Suprapubic skin (tissue), 4 donors: ENCODE measurements at places on chromosomes 4 and X.

DNA sequence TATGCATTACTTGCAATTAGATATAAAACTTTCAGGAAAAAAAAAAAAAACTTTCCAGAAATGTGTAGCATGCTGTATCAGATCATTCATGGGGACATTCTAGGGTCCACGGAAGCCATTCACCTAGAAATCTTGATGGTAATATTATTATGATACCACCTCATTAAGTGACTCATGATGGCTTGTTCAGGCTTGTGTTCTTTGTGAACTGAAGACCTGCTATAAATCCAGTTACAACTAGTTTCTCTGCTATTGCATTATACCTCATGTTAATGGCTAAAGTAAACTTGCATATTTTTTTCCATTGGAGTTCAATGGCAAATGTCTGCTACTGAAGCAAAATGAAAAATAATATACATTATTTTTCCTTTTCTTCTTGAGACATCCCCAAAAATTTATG lies 35.3 kb upstream of the PTPN13 start:
- DNase-seq, result no peak

- no peak for DNase-seq
These were observed 124.7 kb upstream of the LNX1 start for GRCh38 chr4:53716011-53716410.

DNA sequence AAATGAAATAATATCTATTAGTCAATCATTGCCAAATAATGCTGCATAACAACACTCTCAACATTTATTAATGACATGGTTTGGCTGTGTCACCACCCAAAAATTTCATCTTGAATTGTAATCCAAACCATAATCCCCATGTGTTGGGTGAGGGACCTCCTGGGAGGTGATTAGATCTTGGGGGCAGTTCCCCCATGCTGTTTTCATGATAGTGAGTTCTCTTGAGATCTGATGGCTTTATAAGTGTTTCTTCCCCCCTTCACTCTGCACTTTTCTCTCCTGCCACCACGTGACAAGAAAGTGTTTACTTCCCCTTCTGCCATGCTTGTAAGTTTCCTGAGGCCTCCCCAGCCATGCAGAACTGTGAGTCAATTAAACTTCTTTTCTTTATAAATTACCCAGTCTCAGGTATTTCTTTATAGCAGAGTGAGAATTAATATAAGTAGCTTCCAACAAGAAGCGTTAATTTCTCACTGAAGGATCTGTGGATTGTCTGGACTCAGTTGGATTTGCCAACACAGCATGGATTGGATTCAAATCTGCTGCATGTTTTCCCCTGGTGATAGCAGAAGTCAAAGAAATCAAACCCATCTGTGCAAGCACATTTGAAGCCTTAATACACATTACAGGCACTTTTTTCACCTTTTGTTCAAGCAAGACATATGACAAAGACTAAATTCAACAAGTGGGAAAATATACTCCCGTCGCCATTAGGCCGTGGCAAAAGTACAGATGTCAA lies 216.6 kb downstream of the PDGFC start:
- no peak for DNase-seq

DNA sequence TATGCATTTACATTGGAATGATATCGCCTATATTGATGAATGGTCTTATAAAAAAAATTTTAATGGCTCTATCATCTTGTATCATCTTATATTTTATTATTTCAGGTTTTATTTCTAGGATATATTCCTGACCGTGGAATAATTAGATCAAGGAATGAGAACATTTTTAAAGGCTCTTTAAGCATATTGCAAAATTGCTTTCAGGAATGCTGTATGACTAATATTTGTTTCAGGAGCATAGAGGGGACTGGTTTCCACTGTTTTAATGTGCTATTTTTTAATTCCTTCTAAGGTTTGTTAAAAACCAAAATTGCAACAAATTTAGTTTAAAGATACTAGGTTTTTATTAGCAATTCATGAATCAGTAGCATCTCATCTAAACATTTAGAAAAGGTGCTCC lies 120.2 kb downstream of the BMPR1B start:
- no peak for DNase-seq

DNA sequence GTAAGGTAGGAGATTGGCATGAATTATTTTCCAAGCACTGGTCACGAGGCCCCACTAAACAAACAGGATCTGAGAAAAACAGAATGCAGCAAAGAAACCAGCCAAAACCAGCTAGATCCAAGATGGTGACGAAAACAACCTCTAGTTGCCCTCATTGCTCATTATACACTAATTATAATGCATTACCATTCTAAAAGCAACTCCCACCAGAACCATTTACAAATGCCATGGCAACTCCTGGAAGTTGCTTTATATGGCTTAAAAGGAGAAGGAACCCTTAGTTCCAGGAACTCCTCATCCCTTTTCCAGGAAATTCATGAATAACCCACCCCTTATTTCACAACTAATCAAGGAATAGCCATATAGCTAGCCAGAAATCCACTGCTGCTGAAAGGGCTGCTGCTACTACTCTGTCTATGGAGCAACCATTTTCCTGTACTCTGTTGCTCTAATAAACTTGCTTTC lies 69.3 kb downstream of the ABCB7 start:
- DNase-seq, result no peak

- no peak for DNase-seq
These were observed 546.9 kb downstream of the BCOR start for GRCh38 chrX:39550795-39551361.

- DNase-seq, result no peak
These were observed 423.1 kb upstream of the INTU start for GRCh38 chr4:127209580-127210095.

GRCh38 chr4:4666693-4667621 lies 125.1 kb upstream of the STX18 start:
- no peak for DNase-seq

DNA sequence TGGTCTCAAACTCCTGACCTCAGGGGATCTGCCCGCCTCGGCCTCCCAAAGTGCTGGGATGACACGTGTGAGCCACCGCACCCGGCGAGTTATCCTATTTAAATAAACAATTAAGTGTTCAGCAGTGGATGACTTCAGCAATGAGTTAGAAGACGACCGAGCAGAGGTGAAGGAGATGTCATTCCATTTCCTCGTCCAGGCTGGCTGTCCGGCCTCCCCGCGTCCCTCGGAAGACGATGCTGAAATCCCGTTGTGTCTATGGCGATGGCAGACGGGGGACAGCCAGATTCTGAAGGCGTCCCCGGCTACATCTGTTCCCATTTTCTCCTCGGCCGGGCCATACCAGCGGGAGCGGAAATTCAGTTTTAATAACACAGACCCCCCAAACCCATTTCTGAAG lies 209.8 kb downstream of the CRLF2 start:
- DNase-seq, result peak; percentile 71

DNA sequence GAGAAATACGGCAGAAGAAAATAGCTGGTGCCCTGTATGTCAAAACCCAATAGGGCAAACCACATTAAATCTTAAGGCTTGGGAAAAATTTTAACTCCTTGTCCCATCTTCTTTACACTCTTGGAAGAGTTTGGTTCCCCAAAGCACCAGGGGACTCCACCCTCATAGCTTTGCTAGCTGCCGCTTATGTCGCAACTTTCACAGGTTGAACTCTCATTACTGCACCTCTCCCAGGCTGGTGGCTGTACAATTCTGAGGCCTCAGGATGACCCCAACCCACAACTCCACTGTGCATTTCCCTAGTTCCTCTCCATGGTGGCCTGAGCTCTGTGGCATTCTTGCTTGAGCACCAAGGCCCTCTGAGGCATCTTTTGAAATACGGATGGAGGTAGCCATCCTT lies 1478.8 kb downstream of the FAM133A start:
- DNase-seq, result no peak

- no peak for DNase-seq
These were observed 269.3 kb upstream of the HS3ST1 start for GRCh38 chr4:11698033-11698432.

DNA sequence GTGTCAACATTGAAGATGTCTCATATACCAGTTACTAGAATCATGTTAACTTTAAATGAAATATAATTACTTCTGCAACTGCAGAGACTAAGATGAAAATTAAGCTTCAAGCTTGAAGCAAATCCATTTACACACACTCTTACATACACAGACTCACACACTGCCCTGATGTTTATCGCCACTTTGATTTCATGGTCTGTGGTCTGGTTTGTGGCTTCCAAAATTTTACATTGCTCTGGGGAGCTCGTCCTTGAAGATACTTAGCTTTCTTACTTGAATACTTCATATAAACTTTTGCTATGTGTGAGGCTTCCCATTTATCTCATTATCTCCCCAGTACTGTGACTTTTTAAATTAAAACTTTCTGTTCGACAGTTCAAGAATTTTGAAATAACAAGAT lies 35.8 kb downstream of the ARHGEF38 start:
- no peak for DNase-seq

DNA sequence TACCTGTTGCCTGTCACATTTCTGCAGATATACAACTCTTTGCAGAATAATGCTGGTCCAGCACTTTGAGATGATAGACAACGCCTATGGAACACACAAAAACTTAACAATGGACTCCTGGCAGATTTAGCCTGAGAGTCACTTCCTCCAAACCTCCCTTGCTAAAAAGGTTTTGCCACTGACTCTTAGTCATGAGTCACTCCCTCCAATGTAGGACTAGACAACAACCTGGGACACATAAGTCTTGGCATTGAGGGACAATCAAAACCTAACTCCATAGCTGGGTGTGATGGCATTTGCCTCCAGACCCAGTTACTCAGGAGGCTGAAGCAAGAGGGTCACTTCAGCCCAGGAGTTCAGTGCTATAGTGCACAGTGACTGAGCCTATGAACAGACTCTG lies 22.0 kb upstream of the EIF4E start:
- DNase-seq, result no peak

DNA sequence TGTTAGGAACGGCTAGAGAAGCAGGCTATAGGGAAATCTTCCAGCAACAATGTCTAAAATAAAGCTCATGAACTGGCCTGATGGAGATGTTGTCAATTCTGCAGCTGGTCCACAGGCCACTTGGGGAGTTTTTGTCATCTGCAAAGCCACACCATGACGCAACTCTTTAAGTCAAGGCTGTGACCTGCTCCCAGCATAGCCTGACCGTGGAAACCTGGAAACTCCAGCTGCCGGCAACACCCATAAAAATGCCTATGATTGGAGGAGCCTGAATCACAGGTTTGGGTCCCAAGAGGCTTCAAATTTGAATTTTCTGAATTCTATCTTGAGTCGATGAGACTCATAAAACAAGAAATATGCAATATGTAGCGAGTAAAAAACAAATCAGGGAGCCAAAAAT lies 969.2 kb upstream of the PRKX start:
- no peak for DNase-seq

DNA sequence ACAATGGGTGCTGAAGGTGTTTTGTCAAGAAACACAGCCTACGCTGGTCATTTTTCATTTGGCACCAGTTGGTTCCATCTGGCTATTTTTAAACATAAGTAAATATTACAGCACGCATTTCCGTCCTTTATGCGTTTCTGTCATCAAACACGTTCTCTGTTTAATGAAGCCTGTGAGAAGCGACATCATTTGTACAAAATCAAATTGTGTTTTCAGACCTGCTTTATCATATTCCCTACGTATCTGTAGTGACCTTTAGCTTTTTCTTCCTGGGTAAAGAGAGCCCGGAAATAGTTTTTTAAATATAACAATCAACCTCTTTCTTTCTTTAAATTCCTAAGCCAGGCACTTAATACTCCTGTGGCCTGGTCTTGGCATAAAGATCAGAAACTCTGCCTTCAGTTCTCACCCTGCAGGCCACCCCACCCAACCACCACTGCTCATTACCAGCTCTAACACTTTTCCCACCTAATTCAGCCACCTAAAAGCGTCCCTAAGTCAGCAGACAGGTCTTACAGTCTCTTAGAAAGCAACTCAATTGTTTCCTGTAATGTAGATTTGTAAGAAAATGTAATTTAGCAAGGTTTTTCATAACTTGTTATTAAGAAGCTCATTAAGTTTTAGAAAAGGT lies 30.4 kb downstream of the ACSL1 start:
- DNase-seq, result no peak

DNA sequence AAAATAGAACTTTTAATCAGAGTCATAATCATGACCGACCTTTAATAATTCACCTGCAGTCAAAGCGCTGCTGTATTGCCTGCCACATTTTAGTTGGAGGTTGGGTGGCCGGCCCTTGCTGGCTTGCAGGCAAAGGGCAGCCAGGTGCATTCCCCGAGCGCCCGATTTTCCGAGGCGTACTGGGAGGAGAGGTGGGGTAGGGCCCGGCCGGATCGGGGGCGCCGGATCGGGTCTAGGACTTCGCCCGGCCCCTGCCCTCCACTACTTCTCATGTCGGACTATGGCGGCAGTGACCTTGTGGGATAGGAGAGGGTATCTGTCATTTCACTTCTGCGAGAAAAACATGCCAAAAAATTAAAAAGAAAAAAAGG lies 2.5 kb upstream of the RS1 start:
- DNase-seq, result peak; percentile 67

- DNase-seq, result no peak
These were observed 640 bp downstream of the PHF8 start for GRCh38 chrX:54043541-54044125.
